ENCODE measurements at places on chromosomes 16 and 17. TPM values are rescaled to one million over a fixed set of nuclear protein-coding genes. Genes with fewer than 3 reads are reported as not detected.

The CCL16 gene
- total RNA-seq, result not detected

The EPX gene
- total RNA-seq, result not detected

The TNFSF13 gene
- total RNA-seq, result 0.70 TPM

The ZNF652 gene
- 7.2 TPM for total RNA-seq

The TAC4 gene
- total RNA-seq, result not detected

The TLCD3B gene
- total RNA-seq, result 0.31 TPM

The WNT9B gene
- not detected for total RNA-seq

The SMIM36 gene
- not detected for total RNA-seq

The C1QL1 gene
- total RNA-seq, result 30.6 TPM

The CD19 gene
- total RNA-seq, result not detected

The IGSF6 gene
- not detected for total RNA-seq

The CDIPT gene
- total RNA-seq, result 59.3 TPM

The KLHL10 gene
- total RNA-seq, result 0.18 TPM

The LRRC3C gene
- not detected for total RNA-seq

The THRA gene
- 30.3 TPM for total RNA-seq

The SEZ6L2 gene
- total RNA-seq, result 19.9 TPM

The TGFB1I1 gene
- 38.0 TPM for total RNA-seq

The C16orf54 gene
- total RNA-seq, result not detected

The MYH8 gene
- total RNA-seq, result not detected

The C16orf89 gene
- not detected for total RNA-seq

The CLEC18B gene
- 0.35 TPM for total RNA-seq

The TMEM114 gene
- not detected for total RNA-seq

The SNAI3 gene
- total RNA-seq, result 0.23 TPM

The CACNG4 gene
- total RNA-seq, result 12.6 TPM

The KRT12 gene
- not detected for total RNA-seq

The MAP2K6 gene
- 6.5 TPM for total RNA-seq

The ARHGDIG gene
- total RNA-seq, result 2.7 TPM

The CRISPLD2 gene
- 3.3 TPM for total RNA-seq

The TBC1D3C gene
- total RNA-seq, result not detected

The KRTAP4-3 gene
- not detected for total RNA-seq

The MFSD11 gene
- 19.4 TPM for total RNA-seq

The KRT40 gene
- not detected for total RNA-seq

The NPIPA2 gene
- total RNA-seq, result 2.2 TPM

The IGFALS gene
- total RNA-seq, result 0.06 TPM
